Fibroblast of pulmonary artery (primary cell): ENCODE measurements at places on chromosomes 3 and 15.

DNA sequence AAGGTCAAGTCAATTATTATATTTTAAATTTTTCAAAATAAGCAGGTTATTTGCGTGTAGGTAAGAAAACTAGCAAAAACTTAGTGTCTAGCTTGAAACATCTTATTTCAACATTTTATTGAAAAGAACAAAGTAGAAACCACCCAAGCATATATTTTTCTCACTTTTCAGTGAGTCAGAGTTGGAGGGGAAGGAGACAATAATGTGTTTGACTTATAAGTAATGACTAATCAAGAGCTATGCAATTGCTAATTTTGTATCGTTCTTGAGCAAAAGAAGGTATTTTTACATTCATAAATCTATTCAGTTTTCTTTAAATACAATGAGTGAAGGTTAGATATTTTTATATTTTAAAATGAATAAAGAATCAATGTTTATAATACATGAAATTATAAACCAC, 54.4 kb upstream of the P2RY1 start:
- no peak for DNase-seq

DNA sequence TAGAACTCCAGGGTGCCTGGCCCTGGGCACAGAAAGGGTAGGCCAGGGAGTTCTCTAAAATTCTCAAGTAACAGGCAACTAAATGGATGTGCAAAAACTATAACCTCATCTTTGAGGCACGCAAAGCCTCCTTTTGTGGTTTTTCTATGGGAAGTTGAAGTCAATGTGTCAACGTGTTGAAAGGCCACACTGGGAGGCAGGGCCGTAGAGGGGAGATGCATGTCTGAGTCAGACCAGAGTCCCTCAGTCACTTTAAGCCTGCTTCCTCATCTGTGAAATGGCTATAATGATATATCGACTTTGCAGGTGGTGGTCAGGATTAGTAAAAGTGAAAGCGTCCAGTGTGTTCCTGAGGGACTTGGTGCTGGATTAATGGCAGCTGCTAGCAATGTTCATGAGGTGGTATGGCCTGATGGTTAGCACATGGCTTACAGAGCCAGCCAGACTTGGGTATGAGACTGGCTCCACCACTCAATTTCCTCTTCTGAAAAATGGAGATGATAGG, 17.0 kb downstream of the TGM5 start:
- peak; percentile 52 for DNase-seq

GRCh38 chr3:13013994-13014754, 59.1 kb downstream of the IQSEC1 start:
- DNase-seq = no peak

- DNase-seq = peak; percentile 67
These were observed 439.2 kb downstream of the MCTP2 start for GRCh38 chr15:94670438-94671034.

- no peak for DNase-seq
These were observed 435.7 kb downstream of the NAALADL2 start for GRCh38 chr3:175294793-175295192.

GRCh38 chr3:194119831-194120590, 15.9 kb upstream of the HES1 start:
- no peak for DNase-seq

- no peak for DNase-seq
These were observed 260.7 kb downstream of the MECOM start for GRCh38 chr3:169402672-169403360.

DNA sequence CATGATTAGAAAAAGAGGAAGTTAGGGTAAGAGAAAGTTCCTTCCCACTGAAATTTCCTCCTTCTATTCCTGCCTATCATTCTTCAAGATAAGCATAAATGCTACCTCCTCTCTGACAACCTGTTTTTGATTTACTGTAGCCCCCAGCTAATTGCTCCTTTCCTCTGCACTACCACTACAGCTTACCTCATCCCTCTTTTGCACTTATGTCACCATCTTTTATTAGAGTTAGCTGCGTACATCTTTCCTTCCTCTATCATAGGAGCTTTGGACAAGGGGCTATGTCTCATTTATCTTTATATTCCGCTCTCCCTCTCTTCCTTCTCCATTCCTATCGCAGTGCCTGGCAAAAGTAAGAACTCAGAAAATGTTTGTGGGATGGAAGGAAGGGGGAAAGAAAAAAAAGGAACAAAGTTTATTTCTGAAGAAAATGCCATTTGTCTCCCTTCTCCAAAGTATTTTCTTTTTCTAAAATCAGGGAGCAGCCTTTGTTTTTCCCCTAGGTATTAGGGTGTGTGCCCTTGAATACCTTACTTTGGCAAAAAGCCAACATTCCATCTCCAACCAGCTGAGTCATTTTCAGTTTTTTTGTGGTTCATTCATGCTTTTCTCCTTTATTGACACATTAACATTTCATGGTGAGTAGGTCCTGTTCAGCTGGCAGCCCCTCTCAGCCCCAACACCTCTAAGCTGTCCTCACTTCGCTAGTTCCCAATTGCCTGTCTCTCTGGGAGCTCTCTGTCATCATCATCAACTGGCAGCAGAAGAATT, 87.6 kb upstream of the SOX2 start:
- peak; percentile 46 for DNase-seq

- DNase-seq = no peak
These were observed 11.4 kb downstream of the CHL1 start for GRCh38 chr3:207973-208372.

GRCh38 chr3:180175572-180175971, 138.8 kb upstream of the PEX5L start:
- no peak for DNase-seq

DNA sequence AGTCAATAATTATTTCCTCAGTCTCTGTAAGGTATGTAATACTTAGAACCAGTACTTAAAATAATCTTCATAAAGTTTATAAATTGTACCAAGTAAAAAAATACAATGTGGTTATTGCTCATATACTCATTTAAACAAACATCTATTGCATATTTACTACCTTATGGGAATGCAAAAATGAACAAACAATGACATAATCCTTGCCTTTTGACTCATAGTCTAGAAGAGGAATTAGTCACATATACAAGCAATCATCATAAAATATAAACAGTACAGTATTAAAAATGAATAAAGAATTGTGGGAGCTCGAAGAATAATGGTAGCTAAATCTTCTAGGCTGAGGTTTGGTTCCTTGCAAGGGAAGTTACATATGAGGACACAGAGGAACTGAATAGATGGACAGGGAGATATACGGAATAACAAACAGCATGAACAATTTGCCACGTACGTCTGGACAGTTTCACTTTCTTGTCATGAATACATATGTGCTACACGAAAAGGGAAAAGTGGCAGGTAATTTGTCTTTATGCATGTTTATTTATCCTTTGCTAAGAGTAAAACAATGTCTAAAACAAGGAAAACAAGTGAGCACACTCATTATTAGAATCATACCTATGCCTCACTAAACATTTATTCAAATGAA, 17.2 kb downstream of the IMPG2 start:
- DNase-seq = peak; percentile 9

DNA sequence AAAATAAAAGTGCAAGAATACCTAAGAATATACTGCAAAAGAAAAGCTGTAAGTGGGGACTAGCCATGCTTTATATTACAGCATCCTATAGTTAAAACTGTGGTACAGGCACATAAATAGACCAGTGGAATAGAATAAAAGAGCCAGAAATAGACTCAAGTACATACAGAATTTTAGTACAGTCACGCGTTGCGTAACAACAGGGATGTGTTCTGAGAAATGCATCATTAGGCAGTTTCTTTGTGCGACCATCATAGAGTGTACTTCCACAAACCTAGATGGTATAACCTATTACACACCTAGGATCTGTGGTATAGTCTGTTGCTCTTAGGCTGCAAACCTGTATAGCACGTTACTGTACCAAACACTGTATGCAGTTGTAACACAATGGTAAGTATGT, 61.8 kb downstream of the PCCB start:
- peak; percentile 35 for DNase-seq

DNA sequence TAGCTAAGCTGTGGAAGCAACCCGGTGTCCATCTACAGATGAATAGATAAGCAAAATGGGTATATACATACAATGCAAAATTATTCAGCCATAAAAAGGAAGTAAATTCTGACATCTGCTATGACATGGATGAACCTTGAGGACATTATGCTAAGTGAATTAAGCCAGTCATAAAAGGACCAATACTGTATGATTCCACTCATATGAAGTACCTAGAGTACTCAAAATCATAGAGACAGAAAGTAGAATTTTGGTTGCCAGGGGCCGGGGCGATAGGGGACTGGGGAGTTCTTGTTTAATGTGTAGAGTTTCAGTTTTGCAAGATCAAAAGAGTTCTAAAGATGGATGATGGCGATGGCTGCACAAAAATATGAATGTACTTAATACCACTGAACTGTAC, 10.3 kb downstream of the EID1 start:
- no peak for DNase-seq

GRCh38 chr15:74221399-74222239, 14.5 kb upstream of the CCDC33 start:
- no peak for DNase-seq

GRCh38 chr3:149442851-149443544, 31.5 kb upstream of the TM4SF4 start:
- peak; percentile 66 for DNase-seq

DNA sequence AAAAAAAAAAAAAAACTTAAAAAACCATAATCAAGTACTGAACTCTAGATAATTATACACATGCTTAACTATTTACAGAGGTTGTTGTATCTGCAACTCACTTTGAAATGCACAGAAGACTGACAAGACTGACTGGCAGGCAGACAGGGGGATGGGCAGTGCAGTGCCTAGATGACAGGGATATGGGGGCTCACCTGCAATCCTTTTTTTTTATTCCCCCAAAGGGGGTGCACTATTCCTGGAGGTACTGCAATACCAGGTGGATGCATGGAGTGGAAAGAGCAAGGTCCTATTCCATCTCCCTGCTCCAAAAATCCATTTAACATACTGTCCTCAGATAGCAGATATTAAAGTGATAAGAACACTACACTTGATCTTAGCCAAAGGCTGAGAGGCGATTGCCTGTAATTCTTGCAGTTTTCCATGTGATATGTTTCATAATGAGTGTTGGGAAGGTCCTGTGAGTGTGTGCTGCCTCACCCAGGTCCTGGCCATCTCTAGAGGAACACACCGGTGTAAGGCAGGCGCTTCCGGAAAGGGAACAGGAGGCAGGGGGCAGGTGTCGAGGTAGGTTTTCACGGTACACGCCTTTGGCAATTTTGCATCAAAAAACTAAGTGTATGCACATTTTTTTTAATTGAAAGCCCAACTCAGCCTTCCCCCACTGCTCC, 22.7 kb downstream of the SEC61A1 start:
- no peak for DNase-seq

DNA sequence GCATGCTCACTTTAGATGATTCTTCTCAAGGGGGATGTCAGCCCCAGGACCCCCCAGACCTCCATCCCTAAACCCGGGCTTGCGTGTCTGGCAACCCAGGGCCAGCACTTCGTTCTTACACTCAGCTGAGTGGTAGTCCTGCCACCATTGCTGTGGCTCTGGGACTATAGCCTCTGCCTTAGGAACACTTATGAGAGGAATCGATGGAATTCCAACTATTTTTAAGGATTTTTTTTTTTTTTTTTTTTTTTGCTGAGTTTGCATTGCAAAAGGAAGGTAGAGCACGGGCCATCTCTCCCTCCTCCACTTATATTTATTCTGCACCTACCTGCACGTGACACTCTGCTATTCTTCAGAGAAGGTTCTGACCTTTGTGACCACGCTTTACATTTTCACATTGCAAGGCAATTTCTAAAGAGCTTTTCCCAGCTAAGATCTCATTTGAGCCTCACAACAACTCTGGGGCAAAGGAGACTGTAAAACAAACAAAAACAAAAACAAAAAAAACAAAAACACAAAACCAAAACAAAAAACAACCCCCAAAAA, 113.9 kb downstream of the LPP start:
- DNase-seq = no peak

DNA sequence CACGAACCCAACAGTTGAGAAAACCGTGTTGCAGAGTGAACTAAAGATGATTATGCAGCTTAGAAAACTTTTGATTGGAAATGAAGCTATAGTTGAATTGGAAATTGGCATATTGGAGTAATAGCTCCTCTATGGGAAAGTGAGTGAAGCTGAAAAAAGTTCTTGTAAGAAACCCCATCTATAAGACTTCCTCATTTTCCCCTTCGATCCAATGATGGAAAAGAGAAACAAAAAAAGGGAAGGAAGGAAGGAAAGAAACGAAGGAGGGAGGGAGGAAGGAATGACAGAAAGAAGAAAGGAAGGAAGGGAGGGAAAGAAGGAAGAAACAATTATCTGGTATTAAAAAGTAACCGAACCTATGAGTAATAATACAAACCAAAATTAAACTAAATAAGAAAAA, 791.8 kb upstream of the NR2F2 start:
- DNase-seq = no peak

- no peak for DNase-seq
These were observed 91.2 kb downstream of the PEX5L start for GRCh38 chr3:179945569-179945968.

DNA sequence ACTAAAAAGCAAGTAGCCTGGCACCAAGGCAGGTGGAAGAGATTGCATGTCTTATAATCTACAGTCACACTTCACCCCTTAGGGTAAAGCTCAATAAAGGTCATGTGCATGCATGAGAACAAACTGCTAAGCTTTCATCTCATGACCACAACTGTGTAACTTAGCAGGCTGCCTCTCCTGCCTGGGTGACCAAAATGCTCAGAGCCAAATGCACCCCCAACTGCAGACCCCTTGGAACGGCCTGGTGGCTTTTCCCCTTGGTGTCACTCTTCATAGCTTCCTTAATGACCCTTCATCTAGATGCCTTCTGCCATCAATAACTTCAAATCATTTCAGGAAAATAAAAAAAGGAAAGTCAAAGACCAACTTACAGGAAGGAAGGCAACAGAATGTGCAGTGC, 88.1 kb downstream of the ADAMTS17 start:
- no peak for DNase-seq

- no peak for DNase-seq
These were observed 93.1 kb downstream of the ARHGEF26 start for GRCh38 chr3:154214306-154214705.

DNA sequence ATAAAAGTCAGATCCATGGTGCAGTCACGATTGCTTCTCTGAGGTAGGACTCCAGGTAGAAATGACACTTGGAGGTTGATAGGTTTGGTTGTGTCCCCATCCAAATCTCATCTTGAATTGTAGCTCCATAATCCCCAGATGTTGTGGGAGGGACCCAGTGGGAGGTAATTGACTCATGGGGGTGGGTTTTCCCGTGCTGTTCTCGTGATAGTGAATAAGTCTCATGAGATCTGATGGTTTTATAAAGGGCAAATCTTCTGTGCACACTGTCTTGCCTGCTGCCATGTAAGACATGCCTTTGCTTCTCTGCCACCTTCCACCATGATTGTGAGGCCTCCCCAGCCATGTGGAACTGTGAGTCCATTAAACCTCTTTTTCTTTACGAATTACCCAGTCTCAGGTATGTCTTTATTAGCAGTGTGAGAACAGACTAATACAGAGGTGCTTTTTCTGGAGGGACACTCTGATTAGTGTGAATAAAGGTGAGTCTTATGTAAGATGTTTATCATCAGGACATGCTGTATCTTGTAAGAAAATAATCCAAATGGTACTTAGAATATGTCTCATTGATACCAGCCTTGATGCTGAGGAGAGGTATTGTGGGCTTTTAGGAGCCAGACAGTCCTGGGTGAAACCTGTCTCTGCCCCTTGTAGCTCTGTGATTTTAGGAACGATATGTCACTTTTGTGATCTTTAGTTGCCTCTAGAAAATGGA, 43.0 kb downstream of the SLCO3A1 start:
- DNase-seq = no peak
